ENCODE measurements at places on chromosomes 1 and 21. TPM values are rescaled to one million over a fixed set of nuclear protein-coding genes. Genes with fewer than 3 reads are reported as not detected.
A peak's percentile ranks its signal among the peaks of the same experiment; 100 is the strongest.

Gene S100A12
- 5.5 TPM for total RNA-seq

Gene EPHA2
- not detected for total RNA-seq

Gene KIAA1614
- total RNA-seq, result 0.14 TPM

Gene MCOLN2
- 9.7 TPM for total RNA-seq

Gene LIN28A
- not detected for total RNA-seq

Gene FNDC7
- 0.19 TPM for total RNA-seq

Gene ACTN2
- not detected for total RNA-seq

Gene SELENBP1
- not detected for total RNA-seq

Gene WNT4
- total RNA-seq, result not detected

Gene TMEM51
- total RNA-seq, result not detected

- no peak for DNase-seq
Observed at GRCh38 chr1:159938211-159938852, 7.1 kb downstream of the IGSF9 start.

- DNase-seq, result peak; percentile 38
Observed at GRCh38 chr1:110339407-110340206, 430 bp downstream of the RBM15 start.

- DNase-seq, result no peak
Observed at GRCh38 chr1:156419854-156420204, 50.8 kb downstream of the RHBG start.

DNA sequence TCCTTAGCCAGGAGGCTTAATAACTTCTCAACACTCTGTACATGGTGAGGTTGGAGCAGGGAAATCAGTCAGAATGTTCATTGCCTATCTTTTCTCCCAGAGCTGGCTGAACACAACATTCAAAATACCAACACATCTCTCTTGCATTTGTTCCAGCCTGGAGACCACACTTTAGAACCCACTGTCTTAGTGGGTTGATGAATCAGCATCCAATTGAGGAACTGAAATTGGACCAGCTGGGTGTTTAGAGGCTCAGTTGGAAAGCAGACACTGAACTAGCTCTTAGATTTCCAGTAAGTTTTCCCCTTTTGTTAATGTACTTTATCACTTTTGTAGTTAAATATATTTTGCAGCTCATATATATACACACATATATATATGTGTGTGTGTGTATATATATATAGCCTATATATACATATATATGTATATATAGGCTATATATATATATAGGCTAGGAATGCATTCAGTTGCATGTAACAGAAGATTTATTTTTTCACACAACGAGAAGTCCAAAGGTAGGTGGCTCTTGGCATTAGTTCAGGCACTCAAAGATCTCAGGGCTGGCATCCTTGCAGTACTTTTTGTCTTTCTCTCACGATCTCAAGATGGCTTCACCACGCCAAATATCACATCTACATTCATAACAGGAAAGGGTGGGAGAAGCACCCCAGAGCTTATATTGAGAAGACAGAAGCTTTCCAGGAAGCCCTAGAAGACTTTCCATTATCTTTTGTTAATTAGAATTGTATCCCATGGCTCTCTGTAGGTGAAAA is 35.0 kb upstream of the HUNK start:
- no peak for DNase-seq

GRCh38 chr21:35933466-35933865 is 126.9 kb downstream of the SETD4 start:
- no peak for DNase-seq

GRCh38 chr1:22662318-22662717 is 9.3 kb downstream of the C1QB start:
- no peak for DNase-seq

DNA sequence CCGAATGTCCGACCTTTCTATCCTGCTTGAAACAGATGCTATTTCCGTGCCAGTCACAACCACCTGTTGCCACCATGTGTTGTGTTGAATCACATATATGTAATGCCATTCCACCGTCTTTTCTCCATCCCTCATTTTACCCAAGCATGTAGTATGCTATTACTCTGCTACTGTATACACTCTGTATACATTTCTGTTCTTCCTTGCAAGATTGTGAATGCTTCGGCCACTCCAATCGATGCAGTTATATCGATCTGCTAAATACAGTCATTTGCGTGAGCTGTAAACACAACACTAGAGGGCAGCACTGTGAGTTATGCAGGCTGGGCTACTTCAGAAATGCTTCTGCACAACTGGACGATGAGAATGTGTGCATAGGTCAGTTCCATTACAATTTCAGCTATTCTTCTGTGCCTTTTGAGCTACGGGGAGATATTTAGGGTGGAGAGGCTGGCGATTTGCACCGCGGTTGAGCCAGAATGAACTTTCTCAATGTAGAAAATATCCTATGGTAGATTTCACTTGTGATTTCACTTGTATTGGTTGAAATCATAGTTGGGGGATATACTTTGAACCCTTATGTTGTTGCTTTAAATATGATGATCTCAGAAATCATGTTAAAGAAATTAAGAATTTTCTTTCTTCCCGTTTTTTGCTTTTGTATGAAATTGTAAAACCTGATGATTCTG is 289.8 kb downstream of the NTNG1 start:
- DNase-seq, result no peak

DNA sequence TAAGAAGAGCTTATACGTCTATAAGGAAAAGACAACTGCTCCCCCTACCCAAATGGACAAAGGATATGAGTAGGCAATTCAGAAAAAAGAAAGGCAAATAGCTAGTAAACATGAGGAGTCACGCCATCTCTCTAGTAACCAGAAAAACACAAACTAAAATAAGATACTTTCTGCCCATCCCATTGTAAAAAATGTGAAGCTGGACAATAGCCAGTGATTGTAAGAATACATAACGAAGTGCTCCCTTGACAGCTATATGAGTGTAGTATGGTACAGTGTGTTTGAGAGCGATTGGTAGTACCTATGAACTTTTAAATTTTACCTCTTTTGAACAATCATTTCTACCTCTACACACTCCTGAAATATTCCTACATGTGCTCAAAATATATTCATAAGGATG is 7.5 kb upstream of the GJA8 start:
- DNase-seq, result no peak

- no peak for DNase-seq
Observed at GRCh38 chr1:188017921-188018320, 1189.2 kb downstream of the PLA2G4A start.

DNA sequence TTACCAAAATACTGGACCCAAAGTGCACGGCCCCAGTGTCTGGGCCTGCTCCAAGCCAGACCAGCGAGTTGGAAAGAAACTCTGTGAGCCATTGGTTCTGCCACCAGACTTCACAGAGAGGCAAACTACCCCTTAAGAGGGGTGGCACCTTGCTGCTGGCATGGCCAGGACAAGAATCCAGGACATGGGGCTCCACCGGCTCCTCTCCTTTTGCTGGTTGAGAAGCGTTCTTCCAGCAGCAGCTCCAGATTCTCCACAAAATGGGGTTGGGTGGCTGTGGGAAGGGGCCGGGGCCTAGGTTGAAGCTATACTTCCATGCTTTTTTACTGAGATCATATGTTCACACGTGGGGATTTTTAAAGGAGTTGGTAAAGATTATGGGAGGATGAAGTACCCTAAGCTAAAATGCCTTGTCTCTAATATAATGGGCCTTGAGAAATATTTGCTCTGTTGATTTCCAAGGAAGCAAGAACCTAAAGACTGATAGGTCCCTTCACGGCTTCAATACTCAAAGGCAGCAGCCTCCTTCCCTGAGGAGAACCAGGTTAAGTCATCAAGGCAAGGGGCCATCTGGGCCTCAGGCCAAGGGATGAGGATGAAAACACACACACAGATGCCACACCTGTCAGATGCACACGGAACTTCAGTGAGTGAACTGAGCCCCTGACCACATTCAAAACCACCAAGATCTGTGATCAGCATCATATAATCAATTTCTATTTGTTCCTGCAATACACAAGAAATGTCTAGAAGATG is 3.1 kb downstream of the C1orf198 start:
- no peak for DNase-seq

- DNase-seq, result no peak
Observed at GRCh38 chr1:195866091-195866780, 742.0 kb downstream of the KCNT2 start.

DNA sequence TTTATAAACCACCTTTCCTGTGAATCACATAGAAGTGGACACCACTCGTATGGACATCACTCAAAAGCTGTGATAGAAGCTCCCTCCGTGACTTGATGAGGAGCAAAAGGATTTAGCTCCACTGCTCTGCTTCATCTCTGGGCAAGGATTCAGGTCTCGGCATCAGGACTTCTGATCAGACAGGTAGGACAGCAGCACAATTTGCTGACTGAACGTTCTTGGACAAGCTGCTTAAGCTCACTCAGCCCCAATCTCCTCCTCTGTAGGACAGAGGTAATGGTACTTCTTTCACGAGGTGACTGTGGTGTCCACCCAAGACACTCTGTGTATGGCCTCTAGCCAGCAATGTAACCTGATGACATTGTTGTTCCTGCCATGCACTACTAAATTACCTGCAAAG is 122.6 kb upstream of the AJAP1 start:
- no peak for DNase-seq

- no peak for DNase-seq
Observed at GRCh38 chr1:243705585-243705984, 144.5 kb downstream of the AKT3 start.

DNA sequence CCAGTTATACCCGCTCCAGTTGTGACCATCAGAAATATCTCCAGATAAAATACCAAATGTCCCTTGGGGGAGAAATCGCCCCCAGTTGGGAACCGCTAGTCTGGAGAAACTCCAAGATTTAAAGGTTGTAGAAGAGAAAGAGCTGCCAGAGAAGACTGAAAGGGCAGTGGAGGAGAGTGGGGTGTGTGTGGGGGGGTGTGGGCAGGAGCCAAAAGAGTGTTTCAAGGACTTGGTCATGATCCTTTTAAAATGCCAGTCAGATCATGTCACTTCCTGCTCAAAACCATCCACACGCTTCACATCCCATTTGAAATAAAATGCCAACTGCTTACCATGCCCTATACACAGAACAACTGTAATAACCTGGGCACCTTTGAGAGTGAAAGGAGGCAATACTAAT is 3.4 kb upstream of the HEYL start:
- DNase-seq, result no peak

- no peak for DNase-seq
Observed at GRCh38 chr1:74753104-74753503, 20.2 kb downstream of the TYW3 start.

DNA sequence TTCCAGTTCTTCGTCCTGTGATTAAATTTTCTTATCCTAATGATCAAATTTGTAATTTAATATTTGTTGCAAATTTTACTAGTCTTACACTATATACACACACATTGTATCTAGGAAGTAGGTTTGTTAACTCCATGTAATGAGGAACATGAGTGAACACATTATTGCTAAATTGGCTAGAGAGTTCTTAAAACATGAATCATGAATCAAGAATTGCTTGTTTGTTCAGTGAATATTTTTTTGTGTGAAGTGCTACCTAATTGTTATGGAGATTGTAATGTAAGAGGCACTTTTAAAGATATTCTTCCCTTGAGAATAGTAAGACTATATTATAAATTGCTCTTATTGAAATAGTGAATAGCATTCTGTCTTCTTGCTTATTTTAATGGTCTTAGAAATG is 4.6 kb downstream of the GPSM2 start:
- no peak for DNase-seq

GRCh38 chr1:148161053-148161901 is 9.2 kb upstream of the NBPF11 start:
- DNase-seq, result peak; percentile 9

DNA sequence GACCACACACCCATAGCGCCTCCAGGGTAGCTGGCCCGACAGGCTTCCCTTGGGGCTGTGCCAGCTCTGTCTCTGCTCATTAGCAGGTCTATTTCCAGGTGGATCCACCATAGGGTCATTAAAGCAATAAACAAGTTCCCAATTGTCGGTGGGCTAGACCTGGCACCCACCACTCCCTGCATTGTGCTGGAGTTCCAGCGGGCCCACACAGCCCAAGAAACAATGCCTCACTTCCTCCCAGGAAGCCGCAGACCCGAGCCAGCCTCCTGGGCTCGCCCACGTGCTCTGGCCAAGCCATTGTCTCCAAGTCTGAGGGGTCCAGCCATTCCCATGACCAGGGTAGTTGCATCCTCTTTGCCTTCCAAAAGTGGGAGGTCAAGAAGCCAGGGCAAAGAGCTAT is 27.5 kb upstream of the SOX13 start:
- no peak for DNase-seq

DNA sequence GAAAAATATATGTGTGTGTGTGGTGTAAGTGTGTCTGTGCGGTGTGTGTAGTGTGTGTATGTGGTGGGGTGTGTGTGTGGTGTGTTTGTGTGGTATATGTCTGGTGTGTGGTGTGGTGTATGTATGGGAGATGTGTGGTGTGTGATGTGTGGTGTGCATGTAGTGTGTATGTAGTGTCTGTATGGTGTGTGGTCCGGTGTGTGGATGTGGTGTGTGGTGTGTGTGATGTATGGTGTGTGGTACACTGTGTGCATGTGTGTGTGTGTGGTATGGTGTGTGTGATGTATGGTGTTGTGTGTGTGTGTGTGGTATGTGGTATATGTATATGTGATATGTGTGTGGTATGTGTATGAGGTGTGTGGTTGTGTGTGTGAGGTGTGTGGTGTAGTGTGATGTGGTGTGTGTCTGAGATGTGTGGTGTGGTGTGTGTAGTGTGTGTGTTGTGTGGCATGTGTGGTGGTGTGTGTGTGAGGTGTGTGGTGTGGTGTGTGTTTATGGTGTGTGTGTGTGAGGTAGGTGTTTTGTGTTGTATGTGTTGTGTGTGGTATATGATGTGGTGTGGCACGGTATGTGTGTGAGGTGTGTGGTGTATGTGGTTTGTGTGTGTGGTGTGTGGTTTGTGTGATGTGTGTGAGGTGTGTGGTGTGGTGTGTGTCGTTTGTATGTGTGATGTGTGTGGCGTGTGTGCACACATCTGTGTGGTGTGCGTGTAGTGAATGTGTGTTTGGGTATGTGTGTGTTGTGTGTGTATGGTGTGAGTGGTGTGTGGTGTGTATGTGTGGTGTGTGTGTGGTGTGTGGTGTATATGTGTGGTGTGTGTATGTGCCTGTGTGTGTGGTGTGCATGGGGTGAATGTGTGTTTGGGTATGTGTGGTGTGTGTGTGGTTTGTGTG is 35.3 kb upstream of the ABCG1 start:
- DNase-seq, result no peak

DNA sequence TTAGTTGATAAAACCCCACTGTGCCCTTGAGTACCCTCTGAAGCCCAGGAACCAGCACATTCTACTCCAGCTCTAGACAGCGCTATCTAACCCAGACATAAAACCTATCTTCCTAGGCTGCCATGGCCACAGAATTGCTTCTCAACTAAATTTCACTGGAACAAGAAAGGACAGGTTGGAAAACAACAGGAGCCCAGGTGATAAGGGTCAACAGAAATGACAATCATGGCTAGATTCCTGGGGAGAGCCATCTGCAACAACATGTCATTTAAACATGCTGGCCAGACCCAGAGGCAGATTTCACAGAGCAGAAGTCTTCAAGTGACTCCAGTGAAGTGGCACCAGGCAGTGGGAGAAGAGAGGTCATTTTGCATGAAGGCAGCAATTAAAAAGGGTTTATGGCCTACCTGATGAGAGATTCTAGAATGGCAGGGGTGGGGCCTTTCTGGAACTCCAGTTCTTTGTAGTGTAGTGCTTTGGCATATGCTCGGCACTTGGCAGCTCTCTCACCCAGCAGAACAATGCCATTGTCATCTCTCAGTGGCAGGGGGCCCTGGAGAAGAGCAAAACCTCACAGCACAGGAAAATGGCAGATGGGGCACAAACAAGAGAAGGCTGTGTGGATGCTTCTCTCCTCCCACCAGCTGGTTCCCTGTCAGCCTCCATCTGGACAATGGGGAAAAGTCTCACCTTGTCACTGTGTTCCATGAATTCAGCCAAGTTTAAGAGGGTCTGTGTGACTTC is 9.9 kb downstream of the ANGPTL7 start:
- no peak for DNase-seq

GRCh38 chr1:32627596-32628162 is 22.7 kb downstream of the ZBTB8OS start:
- no peak for DNase-seq
